ENCODE measurements at places on chromosomes 5 and 9. TPM values are rescaled to one million over a fixed set of nuclear protein-coding genes. Genes with fewer than 3 reads are reported as not detected.

DNA sequence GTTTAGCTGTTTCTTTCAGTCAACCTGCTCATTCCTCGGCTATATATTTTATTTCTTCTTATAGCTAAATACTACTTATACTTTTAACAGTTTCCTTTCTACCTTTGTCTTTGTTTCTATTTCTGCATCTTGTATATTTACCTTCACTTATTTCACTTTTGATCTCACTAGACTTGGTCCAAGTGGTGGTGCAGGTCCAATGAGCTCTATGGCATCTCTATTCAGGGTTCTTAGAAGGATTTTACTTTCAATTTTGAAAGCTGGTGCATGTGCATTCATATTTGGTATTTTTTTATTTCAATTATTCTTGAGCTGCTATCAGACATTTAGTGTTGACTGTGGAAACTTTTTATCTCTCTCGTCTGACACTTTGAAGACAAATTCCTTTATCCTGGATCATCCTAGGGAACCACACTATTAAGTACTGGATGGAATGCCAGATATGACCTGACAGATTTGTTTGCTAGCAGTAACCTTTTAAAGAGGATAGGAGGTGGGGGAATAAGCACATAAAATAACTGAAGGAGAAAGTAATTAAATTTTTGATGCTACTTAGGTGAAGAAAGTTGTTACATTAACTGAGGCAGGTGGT lies 123.1 kb upstream of the PJA2 start:
- peaks cover 2% of the 10 kb centered on the region for H3K27me3 ChIP-seq
- no peak overlapping the region for H3K27ac ChIP-seq
- H3K36me3 ChIP-seq = no peaks in the 10 kb centered on the region
- DNase-seq = no peak

DNA sequence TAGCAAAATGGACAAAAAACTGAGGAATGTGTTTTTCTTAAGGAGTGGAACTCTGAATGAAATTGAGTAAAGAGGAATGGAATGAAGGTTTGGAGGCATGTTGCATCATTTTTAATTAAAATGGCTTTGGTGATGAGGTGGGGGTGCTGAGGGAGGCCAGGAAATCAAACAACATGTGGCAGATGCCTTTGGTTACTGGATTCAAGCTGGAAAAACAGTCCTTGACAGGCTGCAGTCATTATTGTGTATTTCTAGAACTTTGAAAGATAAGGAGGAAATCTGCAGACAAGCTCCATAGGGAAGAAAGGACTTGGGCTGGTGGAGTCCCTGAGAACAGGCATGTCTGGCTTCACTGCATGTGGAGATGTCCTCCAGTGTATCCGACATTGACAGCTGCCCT lies 203.5 kb upstream of the HAPLN1 start:
- H3K4me3 ChIP-seq = no peak overlapping the region
- H3K36me3 ChIP-seq = no peaks in the 10 kb centered on the region

- H3K4me1 ChIP-seq = no peaks in the 10 kb centered on the region
- no peak overlapping the region for H3K4me3 ChIP-seq
- DNase-seq = no peak
- H3K27me3 ChIP-seq = no peaks in the 10 kb centered on the region
- H3K27ac ChIP-seq = no peak overlapping the region
Measured at GRCh38 chr5:169978714-169979113, 1.6 kb downstream of the INSYN2B start.

DNA sequence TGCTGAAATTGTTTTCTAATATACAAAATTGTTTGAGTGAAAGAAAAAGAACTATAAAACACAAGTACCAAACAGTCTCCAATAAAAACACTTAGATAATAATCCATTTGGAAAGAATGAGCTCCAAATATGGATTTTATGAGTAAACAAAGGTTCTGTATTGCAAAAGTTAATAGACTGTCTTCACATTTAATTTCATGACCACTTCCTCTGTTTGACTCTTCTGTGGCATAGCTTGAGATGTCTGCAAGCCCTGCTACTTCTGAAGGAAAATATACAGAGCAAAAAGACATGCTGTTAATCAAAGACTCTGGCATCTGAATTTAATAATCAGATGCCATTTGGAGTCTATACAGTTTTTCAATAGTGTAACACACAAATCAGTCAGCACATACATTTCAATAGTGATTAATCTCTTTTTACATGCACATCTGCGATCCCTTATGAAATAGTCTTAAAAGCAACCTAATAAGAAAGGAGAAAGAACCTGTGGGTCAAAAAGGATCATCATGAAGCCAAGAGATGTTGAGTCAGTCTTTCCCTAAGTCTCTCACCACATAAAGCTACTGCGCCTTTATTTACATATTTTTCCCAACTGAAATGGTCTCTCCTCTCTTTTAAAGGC lies 165.4 kb upstream of the LHFPL2 start:
- no peak overlapping the region for H3K27ac ChIP-seq
- H3K4me3 ChIP-seq = no peak overlapping the region
- DNase-seq = no peak
- no peaks in the 10 kb centered on the region for H3K4me1 ChIP-seq
- peaks cover 4% of the 10 kb centered on the region for H3K36me3 ChIP-seq

DNA sequence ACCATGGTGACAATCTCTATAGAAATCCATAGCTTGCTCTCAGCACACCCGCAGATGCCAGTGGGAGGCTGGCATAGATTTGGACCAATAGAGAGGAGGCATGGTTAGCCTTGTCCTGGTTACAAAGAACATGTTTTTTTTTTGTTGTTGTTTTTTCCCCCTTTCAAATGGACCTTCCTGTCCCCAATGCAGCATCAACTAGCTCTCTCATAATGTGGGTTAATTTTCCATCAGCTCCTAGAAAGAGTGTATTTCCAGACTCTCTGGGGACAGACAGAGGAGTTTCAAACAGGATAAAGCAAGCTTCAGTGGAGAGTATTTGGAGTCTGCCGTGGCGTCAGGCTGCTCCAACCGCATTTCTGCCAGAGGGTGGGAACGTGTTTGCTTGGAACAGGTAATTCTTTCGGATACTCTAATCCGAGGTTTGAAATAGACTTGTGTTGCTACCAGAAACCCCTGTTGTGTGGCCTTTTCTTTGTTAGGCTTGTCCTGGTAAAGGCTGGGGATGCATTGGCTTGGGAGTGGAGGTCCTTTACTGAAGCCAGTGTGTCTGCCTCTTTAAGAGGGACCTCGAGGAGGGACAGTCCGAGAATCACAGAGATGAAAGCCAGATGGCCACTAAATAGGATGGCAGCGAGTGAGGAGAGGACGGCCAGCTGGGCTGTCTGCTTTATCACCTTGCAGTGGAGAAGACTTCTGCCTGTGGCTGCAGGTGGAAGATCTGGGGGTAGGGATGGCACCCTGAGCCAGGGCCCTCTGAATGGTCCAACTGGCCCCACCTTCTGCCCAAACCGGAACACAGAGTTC lies 130.5 kb upstream of the CPEB4 start:
- no peak for DNase-seq
- H3K4me1 ChIP-seq = no peaks in the 10 kb centered on the region
- no peaks in the 10 kb centered on the region for H3K27me3 ChIP-seq
- no peak overlapping the region for H3K27ac ChIP-seq

GRCh38 chr5:178472138-178472537 lies 118.1 kb downstream of the COL23A1 start:
- no peaks in the 10 kb centered on the region for H3K36me3 ChIP-seq
- H3K4me3 ChIP-seq = no peak overlapping the region
- H3K4me1 ChIP-seq = peaks cover 7% of the 10 kb centered on the region
- DNase-seq = no peak
- H3K27ac ChIP-seq = no peak overlapping the region

DNA sequence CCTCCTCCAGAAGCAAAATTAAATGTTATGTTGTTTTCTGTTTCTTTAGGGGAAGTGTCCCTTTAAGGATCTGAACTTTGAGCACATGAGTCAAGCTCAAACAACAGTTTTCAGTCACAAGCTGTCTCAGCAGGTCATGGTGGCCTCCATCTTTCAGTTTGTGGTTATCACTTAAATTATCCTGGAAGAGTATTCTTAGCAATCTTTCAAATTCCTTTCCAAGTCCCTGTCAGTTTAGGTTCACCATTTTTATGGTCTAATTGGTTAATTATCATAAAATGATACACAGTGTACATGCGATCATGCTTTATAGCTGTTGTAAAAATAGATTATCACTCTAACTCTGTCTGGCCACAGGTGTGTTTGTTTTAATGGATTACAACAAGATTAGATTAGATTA lies 43.1 kb upstream of the SELENOP start:
- no peaks in the 10 kb centered on the region for H3K36me3 ChIP-seq
- no peak for DNase-seq
- no peak overlapping the region for H3K27ac ChIP-seq
- no peak overlapping the region for H3K4me3 ChIP-seq

GRCh38 chr5:127320032-127320965 lies 29.7 kb downstream of the MEGF10 start:
- H3K36me3 ChIP-seq = no peaks in the 10 kb centered on the region
- H3K4me3 ChIP-seq = no peak overlapping the region
- H3K4me1 ChIP-seq = peaks cover 8% of the 10 kb centered on the region
- no peak overlapping the region for H3K27ac ChIP-seq

DNA sequence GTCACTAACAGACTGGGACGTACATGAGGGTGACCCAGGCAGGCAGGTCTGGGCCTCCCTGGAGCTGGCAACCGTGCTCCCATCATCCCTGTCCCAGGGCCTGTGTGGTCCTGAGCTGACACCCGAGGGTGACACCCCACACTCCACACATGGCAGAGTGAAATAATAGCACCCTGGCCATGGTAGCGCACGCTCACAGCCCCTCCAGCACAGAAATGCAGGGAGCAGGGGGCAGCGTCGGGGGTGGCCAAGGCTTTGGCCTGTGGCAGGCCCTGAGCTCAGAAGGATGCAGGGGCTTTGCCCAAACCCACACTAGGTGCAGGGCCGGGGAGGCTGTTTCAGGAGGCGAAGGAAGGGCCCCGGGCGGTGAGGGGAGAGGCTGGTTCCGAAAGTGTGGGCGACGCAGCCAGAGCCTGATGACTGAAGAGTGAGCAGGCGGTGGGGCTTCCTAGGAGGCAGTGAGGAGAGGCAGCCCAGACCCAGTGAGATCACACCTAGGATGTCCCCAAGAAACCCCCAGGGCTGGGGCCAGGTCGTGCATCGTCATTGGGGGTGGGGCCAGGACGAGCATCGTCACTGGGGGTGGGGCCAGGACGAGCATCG lies 12.9 kb downstream of the OR2V2 start:
- H3K4me1 ChIP-seq = peaks cover 36% of the 10 kb centered on the region
- H3K27me3 ChIP-seq = peaks cover 18% of the 10 kb centered on the region
- H3K36me3 ChIP-seq = no peaks in the 10 kb centered on the region
- H3K27ac ChIP-seq = peak overlapping the region; percentile 72
- H3K4me3 ChIP-seq = peak overlapping the region; percentile 60
- DNase-seq = peak; percentile 92

DNA sequence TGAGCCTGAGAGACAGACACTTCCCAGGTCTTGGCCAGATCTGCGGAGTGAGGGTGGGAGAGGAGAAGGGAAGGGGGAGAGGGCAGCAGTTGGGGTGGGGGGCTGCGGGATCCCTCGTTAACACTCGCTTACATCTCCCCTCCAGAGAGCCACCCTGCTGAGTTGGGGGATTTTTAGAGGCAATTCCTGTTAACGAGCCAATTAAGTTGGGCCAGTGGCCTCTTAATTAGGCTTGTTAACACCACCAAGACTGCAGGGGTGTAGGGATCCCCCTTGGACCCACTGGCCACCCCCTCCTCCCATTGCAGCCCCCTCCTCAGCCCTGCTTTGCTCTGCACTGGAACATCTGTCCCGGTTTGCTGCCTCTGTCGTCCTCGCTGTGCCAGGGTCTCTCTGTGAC lies 23.7 kb downstream of the CNTFR start:
- H3K4me1 ChIP-seq = no peaks in the 10 kb centered on the region
- DNase-seq = no peak
- no peak overlapping the region for H3K27ac ChIP-seq

DNA sequence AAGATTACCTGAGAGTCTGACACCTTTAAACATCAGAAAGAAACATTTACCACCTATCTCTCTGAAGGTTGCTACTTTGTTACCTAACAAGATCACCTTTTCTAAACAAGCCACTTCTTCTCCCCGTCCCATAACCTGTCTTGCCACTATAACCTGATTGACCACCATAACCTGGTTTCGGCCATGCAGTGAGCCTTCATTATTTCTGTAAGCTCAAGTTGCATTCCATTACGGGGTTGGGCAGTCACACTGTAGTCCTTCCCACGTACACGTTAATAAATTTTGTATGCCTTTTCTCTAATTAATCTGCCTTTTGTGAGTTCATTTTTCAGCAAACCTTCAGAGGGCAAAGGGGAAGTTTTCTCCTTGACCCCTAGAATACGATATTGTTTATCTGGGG lies 28.0 kb upstream of the CCNG1 start:
- H3K27me3 ChIP-seq = peaks cover 8% of the 10 kb centered on the region
- H3K36me3 ChIP-seq = no peaks in the 10 kb centered on the region
- DNase-seq = no peak
- no peak overlapping the region for H3K27ac ChIP-seq

DNA sequence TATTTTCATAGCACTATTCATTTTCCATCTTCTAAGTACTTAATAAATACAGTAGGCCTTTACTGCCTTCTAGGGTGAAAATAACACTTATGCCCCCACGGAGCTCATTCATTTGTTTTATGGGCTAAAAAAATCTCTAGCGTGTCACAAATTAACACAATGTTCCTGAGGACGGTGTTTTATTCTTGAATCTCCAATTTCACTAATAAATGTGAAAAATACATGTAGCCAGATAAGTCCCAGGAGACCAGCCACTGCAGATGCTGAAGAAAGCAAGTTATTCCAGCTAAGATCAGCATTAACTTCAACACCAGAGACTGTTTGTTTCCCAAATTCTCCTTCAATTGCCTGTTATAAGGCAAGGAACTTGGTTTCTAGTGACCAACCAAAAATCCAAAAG lies 102.3 kb downstream of the MARCHF3 start:
- H3K4me1 ChIP-seq = no peaks in the 10 kb centered on the region
- no peaks in the 10 kb centered on the region for H3K27me3 ChIP-seq
- no peak for DNase-seq
- no peaks in the 10 kb centered on the region for H3K36me3 ChIP-seq
- no peak overlapping the region for H3K4me3 ChIP-seq

DNA sequence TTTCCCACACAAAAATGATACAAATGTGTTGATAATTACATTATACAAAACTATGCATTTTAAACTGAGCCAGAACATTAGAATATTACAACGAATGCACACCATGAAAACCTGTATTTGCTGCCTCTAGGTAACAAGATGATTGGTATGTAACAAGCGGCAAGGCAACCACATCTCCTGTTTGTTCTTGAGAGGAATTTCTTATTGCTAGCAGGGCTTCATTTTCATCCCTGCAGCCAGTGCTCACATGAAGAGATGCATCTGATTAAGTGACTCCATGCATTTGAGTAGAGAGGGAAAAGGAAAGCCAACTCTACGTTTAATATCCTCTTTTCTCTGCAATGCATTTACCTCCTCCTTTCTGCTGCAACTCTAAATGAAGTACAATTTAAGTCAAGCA lies 36.6 kb downstream of the FRMD3 start:
- H3K4me3 ChIP-seq = no peak overlapping the region
- H3K27me3 ChIP-seq = no peaks in the 10 kb centered on the region
- H3K36me3 ChIP-seq = no peaks in the 10 kb centered on the region
- DNase-seq = no peak

Gene MATR3
- 137 TPM for total RNA-seq

Gene PELO
- total RNA-seq = 12.8 TPM

Gene RIMOC1
- 19.6 TPM for total RNA-seq

Gene PCDHGB4
- total RNA-seq = not detected

Gene CNTRL
- 59.4 TPM for total RNA-seq

Gene SLC34A1
- not detected for total RNA-seq

Gene SRA1
- total RNA-seq = 38.0 TPM

Gene SLC45A2
- total RNA-seq = not detected

Gene PRR7
- total RNA-seq = 8.2 TPM

Gene PAEP
- not detected for total RNA-seq

All from activated naive CD4-positive, alpha-beta T cell treated with anti-CD3 and anti-CD28 coated beads for 36 hours (primary cell).